Femur (tissue), 1 donor: ENCODE measurements at places on chromosomes 7 and 10.

GRCh38 chr10:71964743-71965515 is 734 bp downstream of the CHST3 start:
- peak; percentile 81 for DNase-seq

DNA sequence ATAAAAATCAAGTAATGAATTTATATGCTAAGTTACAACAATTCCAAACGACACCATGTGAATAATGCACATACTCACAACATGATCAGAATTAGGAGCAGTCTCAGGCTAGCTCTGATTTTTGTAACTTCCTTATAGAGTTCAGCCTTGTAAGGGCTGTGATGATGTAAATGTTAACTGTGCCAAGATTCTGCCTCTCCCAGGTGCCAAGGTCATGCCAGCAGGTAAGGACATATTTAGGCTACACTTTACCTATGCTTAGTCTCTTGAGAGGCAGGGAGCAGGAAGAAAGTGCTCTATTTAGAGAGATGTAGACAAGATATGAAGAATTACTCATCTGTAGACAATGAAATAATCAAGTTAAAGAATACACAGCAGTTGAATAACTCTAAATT is 53.6 kb upstream of the AGR3 start:
- no peak for DNase-seq

- peak; percentile 19 for DNase-seq
These were observed 1.1 kb downstream of the AHR start for GRCh38 chr7:17299483-17299991.

GRCh38 chr10:108970016-108970415 is 953.3 kb downstream of the XPNPEP1 start:
- no peak for DNase-seq

DNA sequence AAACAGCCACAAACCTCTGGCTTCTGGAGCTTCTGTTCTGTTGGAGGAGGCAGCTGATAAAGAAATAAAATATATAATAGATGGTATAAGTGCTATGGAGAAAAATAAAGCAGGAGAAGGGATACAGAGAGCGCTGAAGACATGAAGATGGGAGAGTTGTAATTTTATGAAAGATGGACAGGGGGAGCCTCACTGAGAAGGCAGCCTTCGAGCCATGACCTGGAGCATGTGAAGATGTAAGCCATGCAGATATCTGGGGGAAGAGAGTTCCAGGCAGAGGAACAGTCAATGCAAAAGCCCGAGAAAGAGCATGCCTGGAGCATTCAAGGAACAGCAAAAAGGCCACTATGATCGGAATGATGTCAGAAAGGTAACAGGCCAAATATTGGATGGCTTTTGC is 187.5 kb downstream of the KIAA1217 start:
- DNase-seq, result no peak
